ENCODE measurements at places on chromosomes 4 and X.

GRCh38 chr4:186134257-186134656 is 29.8 kb downstream of the FAM149A start:
- no peak for DNase-seq

GRCh38 chr4:153471698-153472093 is 5.5 kb downstream of the TMEM131L start:
- DNase-seq: no peak

DNA sequence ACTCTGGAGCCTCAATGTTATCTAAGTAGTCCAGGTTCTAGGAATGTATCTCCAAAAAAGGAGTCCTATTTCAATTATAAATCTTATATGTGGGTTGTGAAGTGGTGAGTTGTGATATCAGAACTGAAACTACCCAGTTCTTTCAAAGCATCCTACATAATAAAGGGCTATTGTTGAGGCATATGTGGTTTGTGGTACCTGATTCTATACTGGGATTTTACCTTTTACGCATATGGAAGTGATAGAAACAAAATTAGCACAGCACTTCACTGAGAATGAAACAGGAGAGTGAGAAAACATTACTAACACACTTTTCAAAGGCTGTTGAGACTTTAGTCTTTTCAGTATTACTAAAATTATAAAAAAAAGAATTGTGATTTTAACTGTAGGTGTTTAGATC is 417.7 kb upstream of the GALNT7 start:
- DNase-seq: no peak

GRCh38 chr4:89803036-89803435 is 33.9 kb downstream of the SNCA start:
- no peak for DNase-seq

GRCh38 chrX:78595901-78596502 is 63.1 kb downstream of the RTL3 start:
- no peak for DNase-seq
